ENCODE measurements at places on chromosomes 12 and 14.

DNA sequence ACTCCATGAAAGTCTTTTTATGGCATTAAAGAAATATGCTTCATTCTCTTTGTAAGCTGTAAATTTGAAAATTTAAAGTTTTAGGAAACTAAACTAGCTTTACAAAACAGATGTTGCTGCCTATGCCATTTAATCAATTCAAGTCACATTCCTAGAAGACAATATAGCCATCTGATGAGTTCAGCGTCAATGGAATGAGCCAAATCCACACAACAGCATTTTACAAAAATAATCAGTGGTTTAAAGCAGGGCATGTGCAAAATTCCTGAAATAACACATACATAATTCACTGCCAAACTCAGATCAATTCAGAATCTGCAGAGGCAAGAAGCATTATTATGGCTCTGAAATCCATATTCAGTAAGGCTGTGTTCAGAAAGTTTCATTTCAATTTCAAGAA is 75.6 kb downstream of the MED13L start:
- no peak for DNase-seq

- no peak for DNase-seq
Measured at GRCh38 chr14:60212503-60213371, 36.3 kb upstream of the PPM1A start.

DNA sequence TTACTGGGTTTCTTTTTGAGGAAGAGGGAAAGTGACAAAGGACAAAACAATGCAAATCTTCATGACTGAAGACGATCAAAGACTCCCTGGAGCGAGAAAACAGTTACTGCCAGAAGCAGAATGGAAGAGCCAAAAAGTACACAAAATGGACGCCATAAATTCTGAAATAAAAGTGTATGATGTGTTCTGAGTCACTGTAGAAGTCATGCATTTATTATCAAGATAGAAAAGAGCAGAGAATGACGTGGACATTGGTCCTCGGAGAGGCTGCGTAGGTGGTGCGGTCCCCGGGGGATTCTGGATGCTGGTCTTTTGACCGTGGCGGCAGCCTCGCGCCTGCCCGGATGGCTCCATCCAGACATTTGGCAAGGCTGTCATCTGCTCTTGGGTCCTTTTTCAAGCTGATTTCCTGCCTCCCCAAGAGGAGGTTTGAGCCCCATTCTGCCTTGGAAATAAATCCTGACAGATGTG is 52.8 kb downstream of the C14orf132 start:
- DNase-seq = no peak

GRCh38 chr14:97021001-97021400 is 223.8 kb downstream of the VRK1 start:
- no peak for DNase-seq

GRCh38 chr12:83827860-83828259 is 1084.7 kb downstream of the SLC6A15 start:
- DNase-seq = no peak

- no peak for DNase-seq
Measured at GRCh38 chr12:65965358-65965757, 141.1 kb downstream of the HMGA2 start.

DNA sequence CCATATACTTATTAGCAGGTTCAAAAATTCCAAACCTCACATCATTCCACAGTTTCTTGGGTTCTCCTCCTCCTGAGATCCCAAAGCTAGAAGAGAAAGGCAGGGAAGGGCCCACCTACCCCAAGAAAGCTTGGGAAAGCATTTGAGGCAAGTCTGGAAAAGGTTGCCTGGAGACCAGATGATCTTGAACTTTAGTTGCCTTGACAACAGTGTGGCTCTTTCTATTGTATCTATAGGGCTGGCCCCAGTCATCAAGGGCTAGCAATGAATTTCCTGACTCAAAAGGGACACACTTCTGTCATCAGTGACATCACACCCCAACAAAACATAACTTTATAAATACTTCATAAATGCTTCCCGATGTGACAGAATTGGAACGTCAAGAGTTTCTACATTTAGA is 40.0 kb downstream of the ZFYVE1 start:
- DNase-seq = no peak

GRCh38 chr12:27505761-27506160 is 18.2 kb upstream of the PPFIBP1 start:
- DNase-seq = no peak

GRCh38 chr12:109521831-109522230 is 44.4 kb downstream of the UBE3B start:
- DNase-seq = no peak

GRCh38 chr12:63826006-63826585 is 18.4 kb upstream of the SRGAP1 start:
- DNase-seq = no peak

- peak; percentile 39 for DNase-seq
Measured at GRCh38 chr14:56659964-56660551, 80.5 kb downstream of the TMEM260 start.

- no peak for DNase-seq
Measured at GRCh38 chr12:49129332-49130150, 1.7 kb downstream of the TUBA1B start.

GRCh38 chr12:1453810-1454209 is 140.6 kb downstream of the FBXL14 start:
- no peak for DNase-seq

DNA sequence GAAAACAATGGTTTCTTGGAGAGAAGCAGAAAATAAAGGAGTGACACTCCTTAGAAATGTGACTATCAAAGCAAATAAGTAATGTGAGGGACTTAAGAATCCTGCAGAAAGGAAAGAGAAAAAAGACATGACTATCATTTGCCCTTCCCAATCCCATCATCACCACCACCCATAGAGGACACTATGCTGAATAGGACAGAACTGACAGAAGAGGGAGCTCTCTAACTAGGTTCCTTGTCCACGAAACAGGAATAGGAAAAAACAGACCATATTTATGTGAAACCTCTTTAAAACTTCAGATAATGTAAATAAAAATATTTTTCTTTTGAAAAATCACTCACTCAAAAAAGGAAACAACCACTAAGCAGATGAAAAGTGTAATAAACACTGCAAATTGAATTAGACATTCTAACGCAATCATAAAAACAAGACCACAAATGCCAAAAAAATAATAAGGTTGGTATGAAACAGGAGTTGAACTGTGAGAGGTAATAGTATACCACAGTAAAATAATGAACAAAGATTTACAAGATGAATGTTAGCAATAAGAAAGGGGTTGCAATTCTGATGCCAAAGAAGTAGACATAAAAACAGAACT is 24.1 kb downstream of the KLRD1 start:
- peak; percentile 17 for DNase-seq

GRCh38 chr12:122944605-122945592 is 21.4 kb downstream of the ABCB9 start:
- DNase-seq = no peak

DNA sequence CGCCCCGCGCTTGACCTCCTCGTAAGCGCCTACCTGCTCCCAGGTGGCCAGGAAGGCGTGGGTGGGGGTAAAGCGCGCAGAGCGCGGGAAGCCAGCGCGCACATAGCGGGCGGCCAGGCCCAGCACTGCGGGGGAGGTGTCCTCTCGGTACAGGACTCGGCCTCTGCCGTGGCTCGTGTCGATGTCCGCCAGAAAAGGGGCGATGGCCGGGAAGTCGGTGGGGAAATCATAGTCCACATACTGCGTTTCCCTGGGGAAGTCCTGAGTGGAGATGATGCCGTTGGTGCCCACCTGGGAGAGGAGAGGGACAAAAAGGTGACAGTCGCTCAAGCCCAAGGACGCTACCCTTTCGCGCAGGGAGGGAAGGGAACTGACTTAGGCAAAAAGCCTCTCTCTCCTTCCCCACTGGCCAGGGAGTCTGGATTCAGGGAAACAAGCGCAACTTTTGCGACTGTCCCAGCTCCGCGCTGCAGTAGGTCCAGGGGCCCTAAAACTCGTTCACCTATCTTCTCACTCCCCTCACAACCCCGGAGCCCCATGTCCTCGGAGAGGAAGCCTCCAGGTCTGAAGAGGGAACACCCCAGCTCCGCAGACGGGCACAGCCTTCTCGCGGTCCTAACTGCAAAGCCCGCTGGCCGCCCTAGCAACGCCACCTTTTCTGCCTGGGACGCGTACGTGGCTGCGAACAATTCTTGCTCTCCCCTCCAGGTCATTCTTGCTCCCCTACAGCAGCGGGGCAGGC is 815 bp downstream of the NID2 start:
- DNase-seq = no peak

DNA sequence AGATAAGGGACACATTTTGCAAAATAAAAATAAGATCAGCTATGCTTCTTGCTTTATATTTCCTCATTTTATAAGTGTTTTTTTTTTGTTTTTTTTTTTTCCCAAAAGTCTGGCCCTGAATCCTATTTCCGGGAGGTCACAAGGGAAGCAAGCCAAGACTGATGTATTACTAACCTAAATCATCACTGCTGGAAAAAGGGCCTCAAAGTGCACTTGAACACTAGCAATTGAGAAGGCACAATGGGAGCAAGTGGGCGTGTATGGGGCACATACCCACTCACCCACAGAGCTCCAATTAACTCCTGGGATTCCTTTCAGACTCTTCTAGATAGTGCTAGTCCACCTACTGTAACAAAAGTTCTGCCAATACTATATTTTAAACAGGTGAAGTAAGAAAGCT is 58.8 kb downstream of the STON2 start:
- peak; percentile 58 for DNase-seq

DNA sequence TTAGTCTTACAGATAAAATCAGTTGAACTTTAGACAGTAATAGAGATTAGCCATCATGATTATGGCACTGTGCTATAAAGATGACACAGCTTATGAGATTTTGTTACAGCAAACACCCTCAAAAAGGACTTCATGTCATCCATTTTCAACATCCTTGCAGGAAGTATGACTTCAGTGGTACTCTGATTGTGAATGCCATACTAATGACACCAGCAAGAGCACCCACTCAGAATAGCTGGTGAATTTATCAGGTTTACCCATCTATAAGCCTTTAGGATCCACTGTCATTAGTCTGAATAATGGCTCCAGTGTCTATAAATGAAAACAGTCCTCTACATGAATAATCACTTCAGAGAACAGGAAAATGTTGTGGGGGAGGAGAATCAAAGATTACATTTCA is 615.2 kb downstream of the RPS29 start:
- DNase-seq = no peak

- no peak for DNase-seq
Measured at GRCh38 chr12:132766380-132767085, 4.9 kb upstream of the ANKLE2 start.

GRCh38 chr12:66898700-66899469 is 220.0 kb upstream of the GRIP1 start:
- no peak for DNase-seq

DNA sequence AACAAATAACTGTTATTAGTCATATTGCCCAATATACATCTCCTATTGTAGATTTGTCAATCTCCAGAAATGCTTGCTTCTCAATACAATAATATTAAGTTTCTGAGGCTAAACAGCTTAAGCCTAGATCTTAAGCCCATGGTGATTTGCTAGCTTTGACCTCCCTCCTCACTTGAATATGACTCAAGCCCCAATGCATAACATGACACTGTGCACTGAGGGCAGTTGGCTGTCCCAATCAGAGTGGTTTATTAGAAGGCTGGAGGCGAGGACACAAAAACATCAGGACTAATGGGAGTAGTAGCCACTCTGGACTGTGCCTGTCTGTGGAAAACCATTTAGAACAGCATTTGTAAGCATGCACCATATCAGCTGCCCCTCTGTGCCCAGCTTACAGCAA is 81.1 kb upstream of the GTF2A1 start:
- no peak for DNase-seq

DNA sequence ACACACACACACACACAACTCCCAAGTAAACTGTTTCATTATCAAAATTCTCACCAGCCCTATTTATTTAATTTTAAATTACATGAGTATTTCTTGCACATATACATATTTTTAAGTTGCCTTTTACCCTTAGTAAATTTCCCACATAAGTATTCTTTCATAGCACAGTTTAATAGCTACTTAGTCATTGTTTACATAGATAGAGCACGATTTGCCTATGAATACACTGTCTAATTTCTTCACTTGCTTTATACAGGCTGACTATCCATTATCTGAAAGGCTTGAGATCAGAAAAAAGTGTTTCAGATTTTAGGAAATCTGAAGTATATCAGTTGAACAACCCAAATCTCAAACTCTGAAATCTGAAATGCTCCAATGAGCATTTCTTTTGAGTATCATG is 30.9 kb downstream of the NIN start:
- no peak for DNase-seq

DNA sequence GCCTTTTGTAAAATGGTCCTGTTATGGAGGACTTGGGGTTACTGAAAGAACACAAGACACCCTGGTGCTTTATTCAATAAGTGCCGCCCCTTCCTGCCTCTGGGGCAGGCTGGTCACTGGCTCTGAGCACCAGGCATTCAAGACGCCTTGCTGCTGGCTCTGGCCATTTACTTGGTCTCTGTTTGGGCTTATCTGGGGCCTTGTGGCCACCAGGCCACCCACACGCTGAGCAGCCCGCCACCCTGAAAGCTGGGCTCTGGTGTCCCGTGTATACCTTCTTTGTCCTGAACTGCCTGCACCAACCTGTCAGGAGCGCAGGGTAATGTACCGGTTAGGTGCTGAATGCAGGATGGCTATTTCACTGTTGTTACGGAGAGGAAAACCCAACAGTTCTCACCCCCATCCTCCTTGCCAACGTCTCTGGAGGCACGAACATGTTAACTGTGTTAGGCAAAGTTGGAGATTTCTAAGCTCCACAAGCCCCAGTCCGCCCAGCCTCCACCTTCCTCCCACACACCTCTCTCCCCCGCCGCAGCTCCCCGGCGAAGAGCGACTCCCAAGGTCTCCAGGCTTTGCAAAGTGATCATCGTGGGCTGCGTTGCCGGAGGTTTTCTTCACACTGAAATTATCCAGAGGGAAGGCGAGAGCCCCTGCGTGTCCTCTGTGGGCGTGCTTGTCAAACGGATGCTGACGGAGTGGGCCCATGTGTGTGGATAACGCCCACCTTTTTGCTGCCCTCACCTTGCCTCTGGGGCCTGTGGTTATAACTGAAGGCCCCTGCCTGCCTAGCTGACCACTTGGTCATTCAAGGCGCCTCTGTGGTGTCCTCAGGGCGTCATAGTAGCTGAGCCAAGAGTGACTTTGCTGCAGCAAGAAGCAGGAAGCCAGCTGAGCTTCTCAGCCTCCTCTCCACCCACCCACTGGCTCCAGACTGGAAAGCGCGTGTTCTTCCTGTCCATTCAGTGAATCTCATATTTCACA is 18.8 kb upstream of the BEGAIN start:
- DNase-seq = no peak

DNA sequence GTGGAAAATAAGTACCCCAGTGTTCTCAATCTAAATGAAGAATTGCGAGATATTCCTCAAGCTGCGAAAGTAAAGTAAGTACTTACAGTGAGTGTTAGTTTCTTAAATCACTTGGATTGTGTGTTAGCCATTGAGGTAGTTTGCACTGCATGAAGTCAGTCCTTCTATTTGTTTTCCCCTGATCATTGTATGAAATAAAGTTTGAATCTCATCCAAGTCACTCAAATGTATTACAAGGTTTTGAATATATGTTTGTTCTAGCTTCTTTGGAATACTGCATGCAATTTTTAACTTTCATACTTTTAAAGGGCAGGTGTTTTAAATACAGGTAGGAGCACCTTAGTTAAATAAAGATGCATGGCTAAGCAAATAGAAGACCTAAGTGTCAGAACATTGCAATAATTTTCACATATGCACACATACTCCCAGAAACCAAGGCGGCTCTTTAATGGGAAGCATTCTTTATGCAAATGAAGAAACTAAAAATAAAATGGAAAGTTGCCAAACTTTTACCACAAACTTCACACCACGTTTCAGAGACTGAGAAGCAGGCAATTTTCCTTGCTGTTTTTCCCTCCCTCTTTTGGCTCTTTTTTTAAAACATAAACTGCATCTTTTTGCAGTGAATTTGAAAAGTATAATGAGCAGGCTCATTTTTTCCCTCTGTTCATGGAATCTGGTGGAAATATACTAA is 105.6 kb downstream of the GPR135 start:
- DNase-seq = peak; percentile 75

GRCh38 chr12:112847708-112848337 is 56.3 kb downstream of the RPH3A start:
- DNase-seq = no peak
